ENCODE measurements at places on chromosomes 4 and X. TPM values are rescaled to one million over a fixed set of nuclear protein-coding genes. Genes with fewer than 3 reads are reported as not detected.

- no peak for ATAC-seq
Observed at GRCh38 chr4:153541456-153542096, 75.4 kb downstream of the TMEM131L start.

The PASD1 gene
- not detected for total RNA-seq

GRCh38 chrX:20432048-20432447, 165.3 kb upstream of the RPS6KA3 start:
- ATAC-seq = no peak

- no peak for ATAC-seq
Observed at GRCh38 chrX:37378830-37379229, 29.7 kb downstream of the PRRG1 start.

DNA sequence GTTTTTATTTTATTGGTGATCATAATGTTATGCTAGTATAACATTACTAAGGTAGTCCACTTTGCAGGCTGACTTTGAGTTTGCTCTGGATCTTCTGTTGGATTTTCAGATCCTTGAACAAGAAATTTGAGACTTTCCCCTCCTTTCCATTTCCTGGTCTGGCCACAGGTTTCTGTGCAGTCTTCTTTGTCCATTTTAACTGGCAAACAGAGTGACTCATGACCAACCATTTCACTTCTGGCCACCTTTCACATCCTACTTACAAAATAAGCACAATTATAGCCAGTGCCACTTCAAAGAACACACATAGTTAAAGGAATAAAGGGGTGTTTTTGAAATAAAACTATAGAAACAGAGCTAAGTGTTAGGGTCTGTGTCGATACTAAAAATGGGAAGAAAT, 8.4 kb downstream of the ANK2 start:
- no peak for ATAC-seq

DNA sequence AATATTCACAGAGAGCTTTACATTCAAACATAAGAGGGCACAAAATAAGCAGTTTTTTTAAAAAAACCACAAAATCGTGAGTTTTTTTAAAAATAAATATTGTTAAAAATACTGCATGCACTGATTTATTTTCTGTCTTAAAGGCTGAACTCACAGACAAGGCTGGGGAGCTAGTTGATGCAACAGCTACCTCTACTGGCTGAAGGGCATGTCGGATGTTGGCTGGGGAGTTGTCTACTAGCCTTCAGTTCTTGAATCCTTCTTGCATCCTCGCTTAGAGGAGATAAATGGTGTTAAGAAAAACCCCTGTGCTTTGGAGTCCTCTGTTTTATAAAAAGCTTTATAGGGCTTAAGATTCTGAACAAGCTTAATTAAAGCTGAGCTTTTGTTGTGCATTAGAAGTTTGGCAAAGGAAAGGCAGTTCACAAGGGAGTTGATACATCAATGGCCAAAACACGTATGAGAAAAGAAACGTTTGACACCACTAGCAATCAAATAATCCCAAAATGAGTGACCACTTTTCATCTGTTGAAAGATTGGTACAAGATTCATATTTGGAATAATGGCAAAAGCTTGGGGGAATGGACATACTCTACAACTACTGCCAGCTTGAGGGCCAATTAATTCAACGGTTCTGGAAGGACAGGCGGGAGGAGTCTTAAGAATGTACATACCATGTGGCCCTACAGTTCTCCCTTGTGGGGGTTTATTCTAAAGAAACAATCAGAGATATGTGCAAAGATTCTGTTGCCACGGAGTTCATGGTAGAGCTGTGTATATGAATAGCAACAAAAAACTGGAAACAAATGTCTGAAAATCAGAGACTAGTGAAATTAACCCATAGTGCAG, 94.7 kb downstream of the SEL1L3 start:
- ATAC-seq = peak; percentile 55

DNA sequence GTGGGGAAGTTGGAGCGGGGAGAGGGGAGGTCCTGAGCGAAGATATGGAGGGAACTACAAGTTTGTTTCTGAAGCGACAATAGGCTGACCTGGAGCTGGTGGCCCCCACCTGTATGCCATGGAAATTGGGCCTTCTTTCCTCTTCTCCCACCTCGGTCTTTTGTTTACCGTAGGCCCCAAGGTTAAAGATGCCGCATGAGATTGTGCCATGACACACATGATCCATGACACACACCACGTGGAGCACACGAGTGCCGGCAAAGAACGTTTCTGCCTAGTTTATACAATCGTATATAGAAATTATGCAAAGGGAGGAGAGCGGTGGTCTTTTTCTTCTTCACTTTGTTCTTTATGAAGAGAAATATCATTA, 408 bp downstream of the TMEM33 start:
- ATAC-seq = no peak

DNA sequence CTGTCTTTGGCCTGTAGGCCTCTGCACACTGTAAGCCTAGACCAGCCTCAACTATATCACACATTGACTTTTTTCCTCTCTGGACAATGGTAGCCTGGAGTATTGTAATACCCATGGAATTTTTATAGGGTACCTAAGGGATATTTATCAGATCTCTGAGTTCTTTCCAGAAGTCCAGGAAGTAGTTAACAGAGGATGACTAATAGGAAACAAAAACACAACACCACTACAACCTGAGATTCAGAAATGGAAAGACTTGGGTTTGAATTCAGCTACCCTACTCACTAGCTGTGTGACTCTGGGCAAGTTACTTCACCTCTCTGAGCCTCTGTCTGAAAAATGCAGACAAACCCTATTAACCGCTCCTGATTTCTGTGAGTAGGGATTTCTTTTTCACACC, 7.7 kb upstream of the STX18 start:
- ATAC-seq = no peak

DNA sequence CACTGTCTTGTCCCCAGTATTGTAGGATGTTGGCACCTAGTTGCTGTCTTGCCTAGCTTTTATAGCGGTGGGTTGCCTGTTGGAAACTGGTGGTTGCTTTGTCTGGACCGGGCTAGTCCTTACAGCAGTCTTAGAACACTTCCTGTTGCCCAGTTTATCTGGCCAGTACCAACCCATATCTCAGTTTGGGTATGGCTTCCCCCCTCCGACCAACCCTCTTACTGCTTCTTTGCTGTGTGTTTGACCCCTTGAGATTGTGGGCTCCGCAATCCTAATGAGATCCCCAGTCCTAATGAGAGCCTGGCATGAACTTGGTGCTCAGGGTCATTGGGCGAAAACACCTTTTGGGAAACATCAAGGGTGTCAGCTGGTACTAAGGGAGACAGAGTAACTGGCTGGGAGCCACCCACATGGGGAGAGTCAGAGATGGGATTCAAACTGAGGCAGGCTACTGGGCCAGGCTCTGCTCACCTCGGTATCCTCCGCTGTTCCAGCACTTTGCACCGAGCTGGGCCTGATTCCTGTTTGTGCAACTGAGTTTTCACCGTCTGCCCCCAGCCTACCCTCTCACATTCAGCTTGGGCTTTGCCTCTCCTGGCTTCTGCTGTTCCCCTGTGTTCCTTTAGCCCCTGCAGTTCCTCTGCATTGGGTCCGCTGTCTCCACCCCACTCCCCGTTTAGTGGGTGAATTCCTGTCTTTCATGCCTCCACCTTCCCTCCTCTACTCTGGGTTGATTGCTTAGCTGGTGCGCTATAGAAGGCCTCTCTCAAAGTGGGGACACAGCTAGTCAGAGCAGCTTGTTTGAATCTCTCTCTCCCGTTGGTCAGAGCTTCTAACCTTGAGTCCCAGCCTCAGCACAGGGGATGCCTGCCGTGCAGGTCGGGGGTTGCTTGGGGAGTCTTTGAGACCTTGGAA, 1.6 kb downstream of the TBC1D14 start:
- ATAC-seq = no peak

The UBE2A gene
- total RNA-seq = 39.7 TPM

- peak; percentile 28 for ATAC-seq
Observed at GRCh38 chrX:7083468-7084396, 63.8 kb upstream of the STS start.

DNA sequence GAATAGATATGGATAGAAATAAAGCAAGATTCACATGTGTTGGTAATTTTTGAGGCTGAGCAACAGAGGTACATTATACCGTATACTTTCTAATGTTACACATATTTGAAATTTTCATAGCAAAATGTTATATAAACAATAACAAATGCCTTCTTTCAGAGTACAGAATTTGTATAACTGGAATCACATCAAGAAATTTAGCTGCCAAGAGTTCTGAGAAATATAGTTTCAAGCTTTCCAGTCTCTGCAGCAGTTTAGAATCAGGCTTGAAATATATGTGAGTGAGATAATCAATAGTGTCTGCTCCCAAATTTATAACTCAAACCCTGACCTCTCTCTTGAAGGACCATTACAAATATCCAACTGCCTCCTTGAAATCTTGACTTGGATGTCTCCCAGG, 23.8 kb downstream of the FAM184B start:
- ATAC-seq = no peak

- ATAC-seq = no peak
Observed at GRCh38 chr4:164442180-164442579, 311.8 kb upstream of the SMIM31 start.

The FAM241A gene
- 4.3 TPM for total RNA-seq

GRCh38 chrX:148947399-148947975, 447.1 kb downstream of the AFF2 start:
- ATAC-seq = no peak

The ETDA gene
- total RNA-seq = not detected

The GAGE1 gene
- total RNA-seq = not detected

The SMR3B gene
- not detected for total RNA-seq

DNA sequence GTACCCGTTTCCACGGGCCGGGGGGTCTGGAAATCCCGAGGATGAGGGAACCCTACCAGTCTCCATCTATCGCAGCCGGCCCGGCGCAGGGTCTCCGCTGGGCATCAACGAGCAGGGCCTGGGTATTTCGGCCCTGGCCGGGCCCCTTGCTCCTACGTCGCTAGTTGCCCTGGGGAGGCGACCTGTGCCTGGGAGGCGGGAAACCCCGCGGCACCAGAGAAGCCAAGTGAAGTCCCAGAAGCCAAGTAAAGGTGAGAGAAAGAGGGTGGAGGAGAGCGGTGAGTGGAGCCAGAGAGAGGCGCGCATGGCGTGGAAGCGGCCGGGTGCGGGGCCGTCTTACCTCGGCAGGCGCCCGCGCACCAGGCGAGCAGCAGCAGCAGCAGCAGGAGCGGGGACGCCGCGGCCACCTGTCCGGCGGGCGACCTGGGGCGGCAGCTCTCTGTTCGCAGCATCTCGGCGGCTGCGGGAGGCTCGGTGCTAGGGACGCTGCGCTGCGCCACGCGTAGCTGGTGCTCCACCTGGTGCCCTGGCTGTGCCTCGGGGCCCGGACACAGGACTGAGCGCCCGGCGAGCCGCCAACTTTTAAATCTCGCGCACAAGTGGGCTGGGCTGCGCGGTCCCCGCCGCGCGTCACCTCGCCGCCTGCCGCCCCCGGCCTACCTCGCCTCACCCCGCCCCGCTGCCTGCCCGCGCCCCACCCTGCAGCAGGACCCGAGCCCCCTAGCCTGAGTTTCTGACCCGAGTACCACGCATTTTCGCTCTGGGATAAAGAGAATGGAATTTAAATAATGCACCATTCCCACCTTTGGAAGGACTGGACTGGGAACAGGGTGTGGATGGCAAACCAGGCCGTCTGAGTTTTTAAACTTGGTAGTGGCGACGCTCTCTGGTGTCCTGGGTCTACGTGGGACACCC, at the start of gene NMU:
Gene NMU, minus strand, starts transcription at position 558 of the 915 bp plus-strand sequence. Its CDS starts 106 bp downstream, at position 452.
- ATAC-seq = peak; percentile 68

The REELD1 gene
- total RNA-seq = 0.78 TPM

All from gastroesophageal sphincter (tissue), 4 donors.